ENCODE measurements at places on chromosomes 3 and 15.

GRCh38 chr15:65081270-65081669 lies 4.7 kb downstream of the KBTBD13 start:
- no peak for DNase-seq

- no peak for DNase-seq
Observed at GRCh38 chr3:125109536-125109925, 53.7 kb upstream of the HEG1 start.

- DNase-seq: no peak
Observed at GRCh38 chr3:13099707-13100106, 26.5 kb upstream of the IQSEC1 start.

DNA sequence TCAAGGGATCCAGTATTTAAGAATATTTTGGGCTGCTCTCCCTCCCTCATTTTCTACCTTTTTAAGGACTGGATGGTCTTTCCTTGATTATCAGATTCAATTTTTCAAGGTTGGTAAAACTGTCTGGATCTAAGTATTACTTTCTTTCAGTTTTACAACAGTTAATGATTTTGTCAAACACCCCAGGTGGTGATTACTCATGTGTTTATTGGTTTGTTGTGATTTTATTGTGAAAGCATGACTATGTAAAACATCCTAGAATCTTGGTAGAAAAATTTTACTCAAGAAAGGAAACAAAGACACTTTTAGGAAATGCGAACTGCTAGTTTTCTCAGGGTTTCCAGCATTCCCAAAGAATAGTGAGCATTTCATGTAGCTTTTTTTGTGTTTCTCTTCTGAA lies 7.3 kb downstream of the GTF2E1 start:
- DNase-seq: no peak

DNA sequence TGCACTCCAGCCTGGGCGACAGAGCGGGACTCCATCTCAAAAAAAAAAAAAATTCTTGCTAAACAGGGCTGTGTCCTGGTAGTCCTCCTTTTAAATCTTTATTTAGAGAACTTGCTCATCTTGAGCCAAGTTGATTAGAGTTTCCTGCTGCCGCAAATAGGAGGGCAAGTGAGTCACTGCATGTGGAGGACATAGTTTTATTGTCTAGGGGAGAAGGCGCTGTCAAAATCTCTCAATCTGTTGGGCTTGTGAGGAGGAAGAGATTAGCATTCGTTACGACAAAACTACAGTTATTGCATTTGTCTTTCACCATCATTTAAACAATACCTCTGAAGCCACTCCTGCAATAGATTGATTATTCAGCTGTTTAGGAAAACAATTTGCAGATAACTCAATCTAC lies 11.5 kb downstream of the MUC4 start:
- DNase-seq: peak; percentile 0

DNA sequence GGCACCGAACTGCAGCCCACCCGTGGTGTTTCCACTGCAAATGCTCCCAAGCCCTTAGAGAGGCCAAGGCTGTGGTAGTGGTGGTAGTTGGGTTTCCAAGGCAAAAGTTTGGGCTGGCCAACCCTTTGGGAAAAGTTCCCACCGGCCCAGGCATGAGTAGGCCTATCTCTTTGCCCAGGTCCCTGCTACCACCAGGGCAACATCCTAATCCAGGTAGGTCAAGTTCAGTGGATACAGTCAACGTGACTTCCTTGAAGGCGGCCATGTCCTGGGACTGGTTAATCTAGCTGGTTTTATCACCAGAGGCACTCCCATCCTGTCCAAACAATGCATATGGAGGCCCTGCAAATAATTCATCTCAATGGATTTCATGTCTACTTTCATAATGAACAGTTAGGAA lies 1.6 kb upstream of the ONECUT1 start:
- DNase-seq: no peak

GRCh38 chr3:52056521-52056967 lies at the start of gene DUSP7:
Gene DUSP7, minus strand, starts transcription at chr3:52056571. Its CDS starts 205 bp downstream, at chr3:52056366.
- DNase-seq: peak; percentile 92

DNA sequence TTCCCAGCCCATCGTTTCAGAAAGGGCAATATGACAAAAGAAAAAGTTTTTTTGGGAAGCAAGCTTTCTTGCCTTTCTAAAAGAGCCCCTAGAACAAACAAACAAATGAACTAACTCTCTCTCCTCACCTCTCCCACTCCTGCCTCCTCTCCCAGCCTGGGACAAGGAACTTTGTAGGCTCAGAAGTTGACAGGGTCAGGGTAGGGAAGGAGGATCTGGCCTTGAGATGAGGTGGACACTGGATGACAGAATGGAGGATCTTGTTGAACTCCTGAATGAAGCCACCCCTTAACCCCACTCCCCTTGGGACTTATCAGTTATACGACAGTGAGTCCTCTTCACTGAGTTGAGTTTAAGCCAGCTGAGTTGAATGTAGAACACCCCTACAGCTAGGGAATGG lies 1.6 kb upstream of the ITGA11 start:
- DNase-seq: no peak

GRCh38 chr15:52331490-52332240 lies 36.1 kb upstream of the MYO5C start:
- peak; percentile 32 for DNase-seq
